ENCODE measurements at places on chromosomes 3 and 15.

DNA sequence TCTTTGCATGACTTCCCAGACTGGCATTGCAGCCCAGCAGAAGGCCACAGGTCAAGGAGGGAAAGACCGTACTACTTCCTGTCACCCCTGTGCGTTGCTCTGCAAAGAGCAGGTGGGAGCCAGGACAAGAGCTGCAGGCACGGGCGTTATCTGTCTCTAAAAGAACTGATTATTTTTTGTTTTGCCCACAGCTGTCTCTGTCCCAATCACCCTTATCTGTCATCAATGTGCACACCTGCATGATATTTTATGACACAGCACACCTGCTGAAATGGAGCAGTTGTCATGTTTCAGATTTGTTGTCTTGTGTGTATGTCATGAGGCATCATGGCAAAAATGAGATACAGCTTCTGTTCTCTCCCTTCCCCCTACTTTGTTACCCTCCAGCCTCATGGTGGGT, 58.8 kb downstream of the SLCO3A1 start:
- DNase-seq = no peak

DNA sequence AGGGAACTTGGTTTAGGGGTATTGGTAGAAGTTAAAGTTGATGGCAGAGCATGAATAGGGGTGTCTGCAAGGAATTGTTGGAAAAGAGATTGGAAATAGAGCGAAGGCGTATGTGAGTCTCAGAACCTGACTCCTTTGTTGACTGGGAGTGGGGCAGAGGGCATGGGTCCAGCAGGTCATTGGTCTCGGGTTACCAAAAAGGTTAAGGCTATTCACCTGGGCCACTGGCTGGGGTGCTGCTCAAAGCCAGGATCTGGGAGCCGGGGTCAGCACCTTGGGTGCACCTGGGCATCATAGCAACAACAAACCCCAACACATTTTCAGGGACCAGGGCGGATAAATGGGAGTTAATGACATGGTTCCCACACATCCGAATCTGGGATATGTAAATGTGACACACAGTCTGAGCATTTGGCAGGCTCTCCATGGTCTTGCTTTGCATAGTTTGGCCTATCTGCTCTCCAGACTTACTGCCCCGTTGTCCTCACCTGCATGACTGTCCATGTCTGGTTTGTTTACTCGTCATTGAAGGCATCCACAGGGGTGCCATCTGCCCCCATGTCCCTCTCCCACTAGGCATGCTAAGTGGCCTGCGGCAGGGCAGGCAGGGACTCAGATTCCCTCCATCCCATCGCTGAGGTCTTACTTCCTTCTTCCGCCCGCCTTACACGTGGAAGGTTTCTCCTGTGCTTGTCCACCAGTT, 10.1 kb downstream of the KLF13 start:
- DNase-seq = no peak

GRCh38 chr3:112136959-112137693, 4.1 kb upstream of the GCSAM start:
- DNase-seq = no peak

GRCh38 chr15:25712961-25713355, 150.2 kb downstream of the ATP10A start:
- no peak for DNase-seq

DNA sequence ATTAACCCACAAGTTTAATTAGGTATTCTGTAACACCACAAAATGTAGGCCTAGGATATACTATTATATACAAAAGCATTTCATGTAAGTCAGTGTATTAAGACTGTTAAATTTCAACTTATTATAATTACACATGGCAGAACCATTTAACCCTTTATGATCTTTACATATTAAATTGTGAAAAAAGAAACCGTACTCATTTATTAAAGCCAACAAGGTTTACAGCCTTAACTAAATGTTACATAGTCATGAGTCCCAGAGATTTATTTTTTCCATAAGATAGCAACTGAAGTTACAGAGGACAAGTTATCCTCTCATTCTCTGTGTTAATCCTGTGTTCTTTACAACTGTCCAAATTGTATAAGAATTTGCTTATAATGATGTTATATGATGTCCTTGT, 615.8 kb upstream of the AGTR1 start:
- no peak for DNase-seq

DNA sequence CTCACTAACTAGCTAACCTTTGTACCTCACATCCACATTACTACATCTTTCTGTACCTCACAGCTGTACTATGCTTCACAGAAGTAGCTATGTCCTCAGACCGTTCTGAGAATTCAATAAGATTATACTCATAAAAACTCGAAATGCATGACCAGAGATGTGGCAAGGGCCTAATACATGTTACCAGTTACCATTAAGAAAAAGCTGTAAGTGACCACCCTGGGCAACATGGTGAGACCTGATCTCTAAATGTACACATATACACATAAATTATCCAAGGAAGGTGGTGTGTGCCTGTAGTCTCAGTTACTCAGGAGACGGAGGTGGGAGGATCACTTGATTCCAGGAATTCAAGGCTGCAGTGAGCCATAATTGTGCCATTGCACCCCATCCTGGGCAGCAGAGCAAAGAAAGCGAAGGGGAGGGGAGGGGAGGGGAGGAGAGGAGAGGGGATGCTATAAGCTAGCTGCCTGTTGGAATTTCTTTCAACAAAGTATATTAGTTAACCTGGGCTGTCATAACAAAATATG, 482.6 kb upstream of the ZNF717 start:
- DNase-seq = no peak

DNA sequence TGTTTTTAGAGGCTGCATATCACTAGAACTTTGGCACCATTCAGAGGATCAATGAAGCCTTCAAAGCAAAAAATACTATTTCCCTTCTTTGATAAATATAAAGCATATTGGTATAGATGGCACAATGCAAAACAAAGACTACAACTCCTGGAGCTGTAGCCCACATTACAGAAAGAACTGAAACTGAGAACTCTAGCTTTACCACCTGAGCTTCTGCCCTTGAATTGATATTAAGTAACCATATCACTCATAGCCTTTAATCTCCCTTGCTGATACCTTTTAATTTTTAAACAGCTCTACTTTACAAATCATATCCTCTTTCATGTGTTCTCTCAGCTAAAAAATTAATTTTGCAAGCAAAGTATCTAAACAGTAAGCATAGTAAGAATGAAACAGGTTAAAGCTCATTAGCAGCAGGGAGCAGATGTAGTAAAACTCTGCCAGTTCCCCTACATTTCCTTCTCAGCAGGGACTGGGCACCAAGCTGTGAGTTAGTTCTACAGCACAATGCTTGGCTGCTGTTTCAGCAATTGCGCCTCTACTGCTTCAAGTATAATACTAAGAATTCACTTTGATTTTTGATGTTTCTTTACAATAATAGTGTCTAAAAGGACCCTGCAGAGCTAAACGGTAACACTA, 97.9 kb upstream of the NANOGP8 start:
- no peak for DNase-seq

- no peak for DNase-seq
These were observed 39.9 kb downstream of the DENND4A start for GRCh38 chr15:65752151-65752700.

- DNase-seq = peak; percentile 74
These were observed 8.4 kb upstream of the GNAI2 start for GRCh38 chr3:50227390-50228183.

DNA sequence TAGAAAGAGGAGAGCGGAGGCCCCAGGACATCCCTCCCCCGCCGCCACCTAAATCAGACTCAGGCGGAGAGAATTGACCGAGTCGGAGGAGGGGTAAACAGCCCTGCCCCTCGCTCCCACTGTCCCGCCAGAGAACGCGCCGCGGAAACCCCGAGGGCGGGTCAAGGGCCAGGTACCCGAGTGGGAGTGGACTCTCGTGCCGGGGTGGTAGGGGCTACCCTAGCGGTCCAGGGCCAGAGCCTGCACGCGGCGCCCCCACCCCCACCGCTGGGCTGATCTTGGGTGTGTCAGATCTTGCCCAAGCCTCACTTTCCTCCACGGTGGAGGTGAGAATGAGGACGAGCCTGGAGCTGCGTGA, 19.0 kb downstream of the SPATA12 start:
- DNase-seq = no peak

GRCh38 chr3:172839679-172840078, 89.2 kb downstream of the ECT2 start:
- no peak for DNase-seq

GRCh38 chr15:101440846-101441590, 48.5 kb downstream of the PCSK6 start:
- DNase-seq = no peak

DNA sequence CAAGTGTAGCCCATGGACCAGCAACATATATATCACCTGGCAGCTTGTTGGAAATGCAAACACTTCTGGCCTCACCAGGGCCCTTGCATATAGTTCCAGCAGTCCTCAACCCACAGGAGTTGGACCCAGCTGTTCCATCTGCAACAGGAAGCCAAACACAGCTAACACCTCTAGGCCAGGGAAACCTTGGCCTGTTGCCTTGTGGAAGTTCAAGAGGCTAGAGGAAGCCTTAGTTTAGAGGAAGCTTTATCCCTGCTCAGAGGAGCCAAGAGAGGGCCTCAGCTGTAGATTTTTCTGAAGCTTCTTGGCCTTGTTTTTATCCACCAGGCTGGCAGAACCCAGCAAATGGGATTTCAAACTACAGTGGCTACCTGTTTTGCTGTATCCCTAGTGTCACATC, 11.4 kb downstream of the FHIT start:
- DNase-seq = no peak

DNA sequence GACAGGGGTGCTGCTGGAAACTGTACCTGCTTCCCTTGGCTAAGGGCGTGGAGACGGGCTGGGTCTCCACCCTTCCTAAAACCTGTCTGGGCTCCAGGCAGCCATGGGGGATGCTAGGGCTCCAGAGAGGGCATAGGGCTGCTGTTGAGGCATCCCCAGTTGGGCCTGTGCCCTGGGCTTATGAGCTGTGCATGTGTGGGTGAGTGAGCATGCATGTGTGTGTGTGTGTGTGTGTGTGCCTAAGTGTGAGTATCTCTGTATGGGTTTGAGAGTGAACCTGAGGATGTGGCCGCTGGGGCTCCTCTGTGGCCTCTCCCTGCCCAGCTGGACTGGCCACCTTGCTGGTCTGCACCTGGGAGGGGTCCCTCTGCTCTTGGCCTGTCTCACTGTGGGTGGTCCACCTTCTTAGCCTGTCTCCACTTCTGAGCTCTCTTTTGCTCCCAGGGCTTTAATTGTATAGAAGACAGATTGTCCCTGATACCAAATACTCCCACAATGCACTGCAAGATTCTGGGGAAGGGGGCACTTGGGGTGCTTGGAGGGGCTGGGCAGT, 11.9 kb upstream of the TMEM115 start:
- DNase-seq = no peak

DNA sequence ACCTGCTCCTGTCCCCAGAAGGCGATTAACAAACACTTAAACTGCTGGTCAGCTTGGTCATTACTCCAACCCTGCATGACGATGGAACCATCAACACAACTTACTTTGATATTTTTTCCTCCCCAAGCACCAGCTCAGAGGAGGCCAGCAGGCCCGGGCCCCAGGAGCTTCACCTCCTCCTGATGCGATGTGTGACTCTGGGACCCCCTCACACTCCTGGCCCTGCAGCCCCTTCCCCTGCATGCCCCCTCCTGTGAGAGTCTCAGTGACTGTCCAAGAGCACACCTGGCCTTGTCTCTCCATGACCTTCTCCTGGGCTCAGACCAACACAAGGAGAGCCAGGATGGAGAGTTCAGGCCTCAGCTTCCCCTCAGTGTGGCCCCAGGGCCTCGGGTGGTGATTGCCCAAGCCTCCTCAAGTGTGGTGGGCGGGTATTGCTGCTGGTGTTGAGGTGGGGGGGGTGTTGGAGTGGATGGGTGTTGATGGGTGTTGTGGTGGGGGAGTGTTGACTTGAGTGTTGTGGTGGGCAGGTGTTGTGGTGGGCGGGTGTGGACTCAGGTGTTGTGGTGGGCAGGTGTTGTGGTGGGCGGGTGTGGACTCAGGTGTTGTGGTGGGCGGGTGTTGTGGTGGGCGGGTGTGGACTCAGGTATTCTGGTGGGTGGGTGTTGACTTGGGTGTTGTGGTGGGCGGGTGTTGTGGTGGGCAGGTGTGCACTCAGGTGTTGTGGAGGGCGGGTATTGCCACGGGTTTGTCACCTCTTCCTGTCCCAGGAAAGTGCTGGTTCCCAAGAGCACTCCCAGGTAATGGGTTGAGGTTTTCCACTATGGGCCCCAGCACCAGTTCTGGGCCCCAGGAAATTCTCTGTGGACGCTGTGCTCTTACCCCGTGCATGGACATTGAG, 68.1 kb downstream of the TFRC start:
- no peak for DNase-seq

GRCh38 chr3:125512135-125512920, 7.7 kb downstream of the SNX4 start:
- no peak for DNase-seq

- no peak for DNase-seq
These were observed 18.2 kb downstream of the CBLB start for GRCh38 chr3:105850593-105850992.

DNA sequence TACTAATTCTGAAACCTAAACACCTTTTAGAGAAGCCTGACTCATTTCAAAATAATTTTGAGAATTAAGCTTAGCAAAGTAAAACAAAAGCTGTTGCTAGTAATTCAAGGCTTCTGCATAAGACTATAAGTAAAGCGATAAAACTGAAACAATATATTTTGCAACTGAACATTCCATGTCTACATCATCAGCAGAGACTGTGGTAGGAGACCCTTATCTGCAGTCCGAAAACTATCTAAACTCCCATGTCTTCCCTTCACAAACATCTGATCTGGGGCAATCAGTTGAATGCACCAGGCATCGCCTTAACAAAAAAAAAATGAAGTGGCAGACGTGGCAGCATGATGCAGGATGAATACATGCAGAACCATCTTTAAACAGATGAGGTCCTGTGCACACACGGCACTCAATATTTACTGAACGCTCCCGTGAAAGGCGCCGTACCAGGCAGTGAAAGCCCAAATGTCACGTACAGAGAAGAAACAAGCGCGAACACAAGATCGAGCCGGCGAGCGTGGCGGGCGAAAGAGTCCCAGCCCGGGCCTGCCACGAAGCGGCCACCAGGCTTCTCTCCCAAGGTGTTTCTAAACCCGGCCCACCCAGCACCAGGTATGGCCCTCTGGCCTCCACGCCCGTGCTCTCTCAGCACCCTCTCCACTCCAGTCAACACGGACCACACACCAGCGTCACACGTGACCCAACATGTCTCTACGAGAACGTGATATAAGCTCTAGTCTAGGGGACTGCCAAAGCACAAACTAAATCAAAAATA, 63.0 kb downstream of the CHSY1 start:
- DNase-seq = no peak

GRCh38 chr3:141556034-141556433, 69.2 kb downstream of the RASA2 start:
- no peak for DNase-seq

GRCh38 chr3:136778865-136779264, 26.7 kb upstream of the STAG1 start:
- DNase-seq = no peak

- DNase-seq = no peak
These were observed 31.6 kb upstream of the PDZRN3 start for GRCh38 chr3:73656241-73656890.

GRCh38 chr15:101052681-101053121, 133.5 kb downstream of the LRRK1 start:
- DNase-seq = no peak

Measured in stimulated activated CD8-positive, alpha-beta memory T cell treated with anti-CD3 and anti-CD28 coated beads, Interleukin-4, amount 100 ng/mL, for 1 hour (primary cell).